ENCODE measurements at places on chromosomes 4 and X. TPM values are rescaled to one million over a fixed set of nuclear protein-coding genes. Genes with fewer than 3 reads are reported as not detected.

PCYT1B gene
- total RNA-seq: 0.03 TPM

MGAT4D gene
- total RNA-seq: not detected

SOD3 gene
- 1.0 TPM for total RNA-seq

CD38 gene
- 0.15 TPM for total RNA-seq

SERPINA7 gene
- total RNA-seq: 0.15 TPM

ANOS1 gene
- 0.18 TPM for total RNA-seq

NXF2 gene
- not detected for total RNA-seq

PCDH18 gene
- 10.8 TPM for total RNA-seq

PRAF2 gene
- total RNA-seq: 36.3 TPM

HPGD gene
- total RNA-seq: 1.2 TPM

TSPYL2 gene
- total RNA-seq: 25.0 TPM

ESX1 gene
- 2.8 TPM for total RNA-seq

CLTRN gene
- 0.10 TPM for total RNA-seq

REPS2 gene
- total RNA-seq: 4.5 TPM

GALNTL6 gene
- total RNA-seq: not detected

FAM9B gene
- not detected for total RNA-seq

SYTL5 gene
- 0.08 TPM for total RNA-seq

F11 gene
- total RNA-seq: not detected

EGFL6 gene
- total RNA-seq: not detected

FAT1 gene
- total RNA-seq: 288 TPM

MEPE gene
- total RNA-seq: not detected

STARD8 gene
- 4.6 TPM for total RNA-seq

NDUFC1 gene
- 56.5 TPM for total RNA-seq

RBM47 gene
- total RNA-seq: 2.0 TPM

MAGEA4 gene
- not detected for total RNA-seq

GYPE gene
- 0.15 TPM for total RNA-seq

TMSB15C gene
- total RNA-seq: 2.1 TPM

P2RY4 gene
- total RNA-seq: not detected

GPM6B gene
- not detected for total RNA-seq

RTL9 gene
- total RNA-seq: not detected

PNMA6A gene
- 7.4 TPM for total RNA-seq

HPSE gene
- total RNA-seq: 2.6 TPM

PLP1 gene
- 0.13 TPM for total RNA-seq

DHRSX gene
- total RNA-seq: 20.1 TPM

DNAAF6 gene
- not detected for total RNA-seq

TRIM60 gene
- not detected for total RNA-seq

GABRE gene
- total RNA-seq: 0.18 TPM

MAGEA3 gene
- 0.21 TPM for total RNA-seq

S100G gene
- total RNA-seq: not detected

PTPN13 gene
- 12.5 TPM for total RNA-seq

IL3RA gene
- total RNA-seq: 0.28 TPM

ABRAXAS1 gene
- 8.3 TPM for total RNA-seq

PNMA6F gene
- not detected for total RNA-seq

MOSPD2 gene
- 8.7 TPM for total RNA-seq

CITED1 gene
- 0.36 TPM for total RNA-seq

IL9R gene
- total RNA-seq: 0.46 TPM

TGIF2LX gene
- total RNA-seq: not detected

TMPRSS11A gene
- not detected for total RNA-seq

CACNA1F gene
- total RNA-seq: not detected

TDO2 gene
- total RNA-seq: 0.13 TPM

EPGN gene
- total RNA-seq: not detected

ETDA gene
- total RNA-seq: not detected

IQCM gene
- total RNA-seq: not detected

RHOXF2 gene
- not detected for total RNA-seq

NMU gene
- 0.54 TPM for total RNA-seq

TBX22 gene
- not detected for total RNA-seq

PFKFB1 gene
- 0.36 TPM for total RNA-seq
